ENCODE measurements at places on chromosomes 12 and 14. TPM values are rescaled to one million over a fixed set of nuclear protein-coding genes. Genes with fewer than 3 reads are reported as not detected.

- DNase-seq, result no peak
Measured at GRCh38 chr14:90660865-90661570, 155.2 kb downstream of the TTC7B start.

DNA sequence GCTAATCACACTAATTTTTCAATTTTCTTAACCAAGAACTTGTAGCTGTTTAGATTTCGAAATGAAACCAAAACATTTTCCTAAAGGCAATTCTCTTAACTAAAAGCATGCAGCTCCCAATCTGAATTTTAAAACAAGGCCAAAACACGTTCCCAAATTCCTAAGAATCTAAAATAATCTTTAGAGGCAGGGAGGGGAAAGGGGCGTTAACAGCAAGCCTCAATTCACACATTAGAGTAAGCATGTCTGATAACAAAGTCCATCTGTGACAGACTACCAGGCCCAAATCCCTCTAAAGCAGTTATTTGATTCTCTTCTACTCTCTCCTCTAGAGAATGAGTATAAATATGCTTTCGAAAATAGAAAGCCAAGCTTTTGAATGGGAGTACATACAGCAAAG is 754 bp downstream of the ATG14 start:
- no peak for DNase-seq

DNA sequence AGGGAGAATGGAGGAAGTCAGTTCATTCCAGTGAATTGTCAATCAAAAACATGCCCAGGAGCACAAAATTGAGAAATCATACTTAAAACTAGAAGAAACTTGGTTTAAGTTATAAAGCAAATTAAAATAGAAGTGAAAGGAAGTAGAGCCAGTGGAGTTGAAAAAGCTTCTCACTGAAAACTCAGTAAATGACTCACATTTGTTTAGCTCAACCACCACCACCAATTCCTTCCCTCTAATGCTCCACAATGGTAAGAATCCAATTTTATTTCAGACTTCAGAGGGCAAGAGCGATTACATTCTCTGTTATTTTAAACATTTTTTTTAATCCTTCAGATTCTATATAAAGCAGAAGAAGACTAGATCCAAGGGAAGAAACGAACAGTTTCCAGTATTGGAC is 19.4 kb downstream of the UTP20 start:
- DNase-seq, result no peak

- no peak for DNase-seq
Measured at GRCh38 chr14:85453401-85454225, 76.3 kb upstream of the FLRT2 start.

- no peak for DNase-seq
Measured at GRCh38 chr14:79568594-79568993, 642.7 kb downstream of the DIO2 start.

DNA sequence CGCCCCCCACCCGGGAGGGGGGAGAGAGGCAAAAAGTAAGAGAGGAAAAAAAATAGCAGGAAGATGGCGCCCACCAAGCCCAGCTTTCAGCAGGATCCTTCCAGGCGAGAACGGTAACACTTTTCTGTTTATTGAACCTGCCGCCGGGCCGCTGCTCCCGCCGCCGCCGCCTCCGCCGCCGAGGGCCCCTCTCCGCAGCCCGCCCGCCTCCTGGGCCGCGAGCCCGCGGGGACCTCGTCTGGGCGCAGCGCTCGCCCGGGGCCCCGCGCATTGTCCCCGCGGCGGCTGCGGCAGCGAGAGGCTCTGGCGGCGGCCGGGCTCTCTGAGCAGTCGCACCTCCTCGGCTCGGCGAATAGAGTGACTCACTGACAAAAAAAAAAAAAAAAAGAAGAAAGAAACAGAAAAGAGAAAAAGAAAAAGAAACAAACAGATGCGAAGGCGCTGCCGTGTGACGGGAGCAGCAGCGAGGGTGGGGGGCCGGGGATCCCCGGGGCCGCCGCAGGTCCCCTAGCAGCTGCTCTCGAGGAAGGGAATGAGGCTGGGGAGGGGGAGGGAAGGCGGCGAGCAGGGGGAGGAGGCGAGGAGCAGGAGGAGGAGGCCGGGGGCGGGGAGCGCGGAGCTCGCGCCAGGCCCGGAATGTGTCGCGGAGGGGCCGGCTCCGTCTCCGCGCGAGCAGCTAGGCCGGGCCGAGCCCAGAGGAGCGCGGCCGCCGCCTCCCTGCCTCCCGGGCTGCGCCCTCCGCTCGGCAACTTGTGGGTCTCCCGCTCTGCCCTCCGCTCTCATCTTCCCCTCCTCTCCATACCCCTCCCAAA is 781 bp downstream of the NPAS3 start:
- peak; percentile 81 for DNase-seq

GRCh38 chr14:23307687-23308644 is 1.3 kb downstream of the BCL2L2 start:
- no peak for DNase-seq

Gene VRTN
- not detected for total RNA-seq

DNA sequence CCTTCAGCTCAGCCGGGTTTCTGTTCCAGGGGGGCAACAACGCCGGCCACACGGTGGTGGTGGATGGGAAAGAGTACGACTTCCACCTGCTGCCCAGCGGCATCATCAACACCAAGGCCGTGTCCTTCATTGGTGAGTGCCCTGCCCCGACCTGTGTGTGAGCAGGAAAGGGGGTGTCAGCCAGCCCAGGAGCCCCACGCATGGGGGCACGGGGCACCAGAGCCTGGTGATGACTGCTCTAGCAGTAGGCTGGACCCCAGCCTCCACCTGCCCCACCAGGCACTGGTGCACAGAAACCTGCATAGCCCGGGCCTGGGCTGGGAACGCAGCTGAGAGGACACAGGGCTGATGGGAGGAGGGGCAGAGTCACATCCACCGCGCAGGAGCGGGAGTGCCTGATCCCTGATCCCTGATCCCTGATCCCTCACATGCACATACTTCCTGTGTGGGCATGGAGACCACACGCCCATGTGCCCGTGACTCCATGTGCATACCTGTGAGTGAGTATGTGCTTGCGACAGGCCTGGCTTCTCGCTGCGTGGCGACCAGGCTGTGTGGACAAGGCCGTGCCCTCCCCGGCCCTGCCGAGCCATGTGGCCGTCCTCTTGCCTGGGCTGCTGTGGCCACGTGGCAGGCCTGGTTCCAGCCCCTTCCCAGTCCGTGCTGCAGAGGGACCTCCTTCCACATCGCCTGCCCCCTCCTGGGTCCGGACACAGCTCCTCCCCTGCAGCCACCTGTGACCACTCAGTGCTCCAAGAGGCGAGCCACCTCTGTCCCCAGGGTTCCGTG is 11.2 kb downstream of the ADSS1 start:
- no peak for DNase-seq

DNA sequence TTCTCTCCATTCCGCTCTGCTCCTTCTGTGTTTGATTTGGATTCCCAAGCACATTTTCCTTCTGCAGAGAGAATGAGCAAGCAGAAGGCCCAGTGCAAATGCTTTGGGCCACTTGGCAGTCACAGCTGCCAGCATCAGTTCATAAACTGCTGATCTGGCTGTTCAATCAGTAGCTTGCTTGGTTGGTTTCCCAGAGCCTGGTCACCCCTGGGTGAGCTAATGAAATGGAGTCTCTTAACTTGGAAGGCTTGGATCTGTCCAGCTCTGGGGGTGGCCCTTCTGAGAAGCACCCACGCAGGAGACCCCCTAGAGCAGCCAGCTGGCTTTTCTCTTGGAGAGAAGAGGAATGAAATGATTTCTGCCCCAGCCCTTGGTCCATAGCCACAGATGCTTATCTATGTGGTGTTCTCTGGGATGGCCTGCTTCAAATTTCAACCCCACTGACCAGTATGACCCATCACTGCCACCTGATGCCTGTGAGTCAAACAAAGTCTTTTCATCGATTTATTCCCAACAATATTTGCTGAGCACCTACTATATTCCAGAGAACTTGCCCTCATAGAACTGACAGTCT is 30.3 kb downstream of the FAIM2 start:
- no peak for DNase-seq

GRCh38 chr12:53968214-53969127 is 4.5 kb upstream of the HOXC11 start:
- DNase-seq, result no peak

Gene RHOJ
- total RNA-seq, result 3.2 TPM

DNA sequence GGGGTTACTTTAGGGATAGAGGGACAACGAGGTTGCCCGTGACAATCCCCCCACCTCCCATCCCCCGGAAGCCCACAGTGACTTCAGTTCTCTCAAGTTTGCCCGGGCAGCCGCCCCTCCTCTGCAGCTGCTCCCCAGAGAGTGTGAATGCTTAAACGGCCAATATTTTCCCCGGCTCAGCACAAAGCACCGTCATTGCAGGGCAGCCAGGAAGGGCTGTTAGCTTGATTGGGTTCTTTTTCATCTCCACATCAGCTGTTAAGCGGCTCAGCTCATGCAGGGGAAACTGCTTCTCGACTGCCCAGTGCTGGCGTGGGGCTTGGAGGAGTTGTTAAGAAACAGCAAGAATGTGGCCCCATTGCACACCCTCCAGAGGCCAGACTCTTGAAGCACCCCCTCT is 120.5 kb upstream of the NCOR2 start:
- no peak for DNase-seq

GRCh38 chr14:87667659-87668058 is 325.3 kb downstream of the GALC start:
- no peak for DNase-seq

DNA sequence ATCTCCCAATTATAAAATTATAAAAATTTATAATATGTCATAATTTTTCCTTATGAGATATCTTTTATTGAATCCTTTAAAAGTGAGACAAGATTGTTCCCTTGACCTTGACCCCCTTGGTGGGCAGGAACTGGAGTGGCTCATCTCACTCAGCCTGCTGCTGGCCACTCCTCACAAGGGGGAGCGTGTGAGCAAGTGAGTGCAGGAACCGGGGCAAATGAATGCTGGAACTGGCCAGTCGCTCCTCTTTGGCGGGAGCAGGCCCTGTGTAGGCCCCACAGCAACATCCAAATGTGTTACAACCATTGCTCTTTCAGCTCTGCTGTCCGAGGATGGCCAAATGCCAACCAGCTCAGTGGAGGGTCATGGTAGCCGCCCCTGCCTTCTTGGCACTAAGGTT is 178.8 kb downstream of the ETNK1 start:
- no peak for DNase-seq

Gene EML5
- 1.4 TPM for total RNA-seq

DNA sequence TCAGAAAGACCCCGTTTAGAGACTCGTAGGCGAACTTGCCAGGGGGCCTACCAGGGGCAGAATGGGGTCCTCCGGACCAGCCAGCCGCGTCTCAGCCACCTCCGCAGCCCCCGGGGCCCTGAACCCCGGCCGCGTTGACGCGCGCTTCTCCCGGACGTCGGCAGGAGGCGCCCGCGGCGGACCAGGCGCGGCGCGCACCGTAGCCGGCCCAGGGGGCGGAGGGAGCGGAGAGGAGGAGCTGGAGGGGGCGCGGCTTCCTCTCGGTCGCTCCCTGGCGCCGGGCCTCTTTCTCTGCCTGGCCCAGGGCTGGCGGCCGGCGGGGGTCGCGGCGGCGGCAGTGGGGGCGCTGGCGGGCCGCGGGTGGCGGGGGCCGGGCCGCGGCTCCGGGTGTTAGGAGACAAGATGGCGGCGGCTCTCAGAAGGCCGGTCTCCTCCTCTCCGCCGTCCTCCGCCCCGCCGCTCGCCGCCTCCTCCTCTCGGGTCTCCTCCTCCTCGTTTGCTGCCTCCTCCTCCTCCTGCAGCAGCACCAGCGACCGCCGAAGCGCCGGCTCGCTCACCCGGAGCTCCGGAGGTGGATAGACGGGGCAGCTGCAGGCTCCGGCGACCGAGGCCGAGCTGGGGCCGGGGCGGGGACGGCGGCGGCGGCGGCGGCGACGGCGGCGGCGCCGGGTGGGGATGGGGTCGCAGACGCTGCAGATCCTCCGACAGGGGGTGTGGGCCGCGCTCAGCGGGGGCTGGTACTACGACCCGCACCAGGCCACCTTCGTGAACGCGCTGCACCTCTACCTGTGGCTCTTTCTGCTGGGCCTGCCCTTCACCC is at the start of gene PCNX1:
Gene PCNX1, plus strand, starts transcription at position 284 of the 820 bp plus-strand sequence. Its CDS starts 392 bp downstream, at position 676.
- DNase-seq, result peak; percentile 97

Gene HOXC12
- total RNA-seq, result not detected

Gene NTN4
- total RNA-seq, result 33.5 TPM

DNA sequence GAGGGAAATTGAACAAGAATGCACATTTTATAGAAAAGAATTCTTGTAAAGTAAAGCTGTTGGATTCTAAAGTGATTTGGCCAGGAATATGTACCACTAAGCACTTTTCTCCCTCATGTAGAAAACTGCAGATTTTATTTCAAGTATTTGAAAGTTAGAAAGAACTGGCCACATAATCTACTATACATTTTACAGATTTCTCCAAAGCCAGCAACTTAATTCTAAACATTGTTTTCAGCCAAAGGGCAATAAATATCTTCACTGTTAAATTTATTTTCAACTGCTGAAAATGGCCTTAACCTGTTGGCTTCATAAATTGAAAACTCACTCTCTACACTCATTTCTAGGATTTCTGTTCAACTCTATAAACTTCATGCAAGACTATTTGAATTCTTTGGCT is 15.6 kb upstream of the KERA start:
- DNase-seq, result no peak

GRCh38 chr12:66129934-66130266 is 650 bp downstream of the LLPH start:
- no peak for DNase-seq

Gene SAV1
- 18.5 TPM for total RNA-seq

Gene TAS2R42
- not detected for total RNA-seq

Gene ESRRB
- not detected for total RNA-seq

DNA sequence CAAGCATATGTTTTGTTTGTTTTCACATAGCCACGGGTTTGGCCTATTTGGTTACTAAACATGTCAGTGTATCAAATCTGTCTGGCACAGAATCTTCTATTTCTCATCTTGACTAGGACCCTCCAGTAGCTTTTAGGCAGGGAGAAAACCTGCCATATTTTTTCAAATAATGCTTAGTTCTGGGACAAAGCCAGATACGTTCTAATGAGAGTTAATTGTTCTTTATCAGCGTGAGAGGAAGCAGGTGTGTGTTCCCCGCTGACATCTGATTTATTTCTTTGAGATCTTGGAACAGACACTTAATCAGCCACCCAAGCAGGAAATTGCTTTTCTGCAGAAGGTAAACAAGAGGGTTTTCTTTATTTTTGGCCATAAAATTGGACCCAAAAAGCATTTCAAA is 54.8 kb downstream of the GOLGA5 start:
- DNase-seq, result no peak

Gene BDKRB2
- total RNA-seq, result 4.7 TPM

Gene FIGNL2
- total RNA-seq, result 2.1 TPM

Gene DIO2
- total RNA-seq, result 9.3 TPM

- DNase-seq, result peak; percentile 81
Measured at GRCh38 chr12:6084261-6084968, 40.1 kb downstream of the VWF start.

Gene PRB2
- 0.10 TPM for total RNA-seq

GRCh38 chr14:65432361-65432948 is 19.9 kb downstream of the FUT8 start:
- no peak for DNase-seq

DNA sequence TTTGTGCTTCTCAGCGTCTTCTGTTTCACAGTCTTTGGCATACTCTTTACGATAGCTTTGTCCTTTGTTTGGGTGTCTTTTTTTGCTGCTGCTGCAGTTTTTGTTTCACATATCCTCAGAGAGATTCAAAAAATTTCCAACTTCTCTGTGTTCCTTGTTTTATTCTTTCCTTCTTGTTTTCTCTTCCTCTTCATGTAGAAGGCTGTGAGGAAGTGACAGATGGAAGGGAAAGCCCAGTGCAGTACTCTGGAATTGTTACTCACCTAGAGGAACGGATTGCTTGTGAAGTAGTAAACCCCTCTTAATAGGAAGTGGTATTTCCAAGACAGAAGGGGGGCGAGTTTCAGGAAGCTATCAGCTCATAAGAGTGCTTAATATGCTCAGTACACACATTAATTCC is 1.7 kb downstream of the CREBL2 start:
- no peak for DNase-seq

- DNase-seq, result no peak
Measured at GRCh38 chr12:106910202-106910601, 45.5 kb upstream of the TMEM263 start.

Gene CDC42BPB
- 41.7 TPM for total RNA-seq

Gene TAS2R14
- 5.6 TPM for total RNA-seq

Gene FNTB
- total RNA-seq, result 18.1 TPM
